Activated CD4-positive, alpha-beta T cell treated with anti-CD3 and anti-CD28 coated beads for 36 hours (primary cell): ENCODE measurements at places on chromosomes 1 and 21. TPM values are rescaled to one million over a fixed set of nuclear protein-coding genes. Genes with fewer than 3 reads are reported as not detected.
A peak's percentile ranks its signal among the peaks of the same experiment; 100 is the strongest.

- peaks cover 22% of the 10 kb centered on the region for H3K36me3 ChIP-seq
- H3K27me3 ChIP-seq, result no peaks in the 10 kb centered on the region
- peaks cover 79% of the 10 kb centered on the region for H3K4me1 ChIP-seq
- no peak overlapping the region for H3K4me3 ChIP-seq
- peak; percentile 18 for DNase-seq
These were observed 8.3 kb downstream of the NFYC start for GRCh38 chr1:40699787-40700186.

Gene PTPN7
- total RNA-seq, result 188 TPM

Gene KRTAP19-1
- total RNA-seq, result not detected

Gene PLA2G2C
- 0.58 TPM for total RNA-seq

DNA sequence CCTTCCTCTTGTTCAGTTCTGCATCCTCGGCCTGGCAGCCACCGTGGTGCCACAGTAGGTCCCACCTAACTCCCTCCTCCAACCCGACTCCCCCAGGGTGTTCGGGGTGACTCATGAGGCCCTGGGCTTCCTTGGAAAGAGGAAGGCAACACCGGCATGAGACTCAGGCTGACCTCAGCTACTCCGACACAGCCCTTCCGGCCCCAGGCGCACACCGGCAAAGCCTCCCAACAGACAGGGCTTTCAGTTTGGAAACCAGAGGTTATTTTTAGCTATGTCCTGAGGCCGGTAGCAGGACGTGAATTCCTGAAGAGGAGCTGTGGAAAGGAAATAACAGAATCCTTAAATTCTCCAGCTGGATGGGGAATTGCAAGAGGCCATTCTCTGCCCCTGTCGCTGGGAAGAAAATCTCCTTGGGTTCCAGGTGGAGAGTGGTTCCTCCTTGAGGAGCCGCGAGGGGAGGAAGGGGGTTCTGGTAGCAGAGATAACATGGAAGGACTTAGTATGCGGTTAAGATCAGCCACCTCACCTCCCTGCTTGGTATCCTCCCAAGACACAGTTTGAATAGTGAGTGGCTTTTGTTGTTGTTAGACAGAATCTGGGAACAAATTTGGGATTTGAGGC, 24.4 kb downstream of the PLXNA2 start:
- H3K36me3 ChIP-seq, result no peaks in the 10 kb centered on the region
- H3K27me3 ChIP-seq, result peaks cover 7% of the 10 kb centered on the region
- no peak overlapping the region for H3K4me3 ChIP-seq

- H3K4me1 ChIP-seq, result peaks cover 29% of the 10 kb centered on the region
- H3K27me3 ChIP-seq, result no peaks in the 10 kb centered on the region
- no peak for DNase-seq
- peaks cover 9% of the 10 kb centered on the region for H3K36me3 ChIP-seq
- H3K27ac ChIP-seq, result no peak overlapping the region
These were observed 122.4 kb downstream of the AKT3 start for GRCh38 chr1:243727503-243728203.
